NCI-H1694 treated with DMSO at 0.1 percent for 48 hours (cell line): ENCODE measurements at places on chromosomes 4 and X.

DNA sequence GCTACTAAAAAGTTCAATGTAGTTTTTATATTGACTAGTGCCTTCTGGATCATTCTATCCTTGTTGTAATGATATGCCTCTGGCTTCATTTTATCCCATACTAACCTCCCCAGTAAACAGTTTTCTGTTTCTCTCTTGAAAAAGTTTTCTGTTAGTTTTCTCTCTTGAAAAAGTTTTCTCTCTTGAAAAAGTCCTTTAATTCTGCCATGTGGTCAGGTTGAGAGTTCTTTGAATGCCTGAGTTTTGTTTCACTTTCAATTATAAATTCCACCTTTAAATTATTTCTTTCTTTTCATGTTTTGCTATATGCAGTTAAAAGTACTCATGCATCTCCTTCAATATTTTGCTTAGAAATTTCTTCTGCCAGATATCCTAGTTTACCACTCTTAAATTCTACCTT lies 1139.6 kb downstream of the STPG2 start:
- DNase-seq = no peak

DNA sequence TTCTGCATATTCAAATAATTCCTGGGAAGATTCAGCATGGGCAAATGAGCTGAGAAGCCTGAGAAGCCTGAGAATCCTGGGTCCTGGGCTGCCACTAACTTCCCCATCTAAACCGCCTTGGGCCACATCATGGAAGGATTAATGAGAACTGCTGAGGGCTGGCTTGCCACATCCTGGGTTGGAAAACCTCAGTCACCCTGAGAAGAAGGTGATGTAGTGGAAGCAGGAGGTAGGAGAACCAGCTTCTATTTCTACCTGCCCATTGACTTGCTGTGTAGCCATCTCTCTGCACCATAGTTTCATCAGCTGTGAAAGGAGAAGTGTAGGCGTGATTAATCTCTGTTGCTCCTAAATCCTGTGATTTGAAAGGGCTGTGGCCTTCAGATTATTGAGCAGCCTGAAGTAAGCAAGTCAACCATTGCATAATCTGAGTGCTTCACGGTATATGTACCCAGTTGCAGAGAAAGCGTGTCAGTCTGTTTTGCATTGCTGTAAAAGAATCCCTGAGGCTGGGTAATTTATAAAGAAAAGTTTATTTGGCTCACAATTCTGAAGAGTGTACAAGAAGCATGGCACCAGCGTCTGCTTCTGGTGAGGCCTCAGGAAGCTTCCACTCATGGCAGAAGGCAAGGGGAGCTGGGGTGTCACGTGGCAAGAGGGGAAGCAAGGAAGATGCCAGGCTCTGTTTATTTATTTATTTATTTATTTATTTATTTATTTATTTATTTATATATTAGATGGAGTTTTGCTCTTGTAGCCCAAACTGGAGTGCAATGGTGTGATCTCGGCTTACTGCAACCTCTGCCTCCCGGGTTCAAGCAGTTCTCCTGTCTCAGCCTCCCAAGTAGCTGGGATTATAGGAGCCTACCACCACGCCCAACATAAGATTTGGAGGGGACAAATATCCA lies 140.9 kb upstream of the ATP6AP2 start:
- DNase-seq = no peak

DNA sequence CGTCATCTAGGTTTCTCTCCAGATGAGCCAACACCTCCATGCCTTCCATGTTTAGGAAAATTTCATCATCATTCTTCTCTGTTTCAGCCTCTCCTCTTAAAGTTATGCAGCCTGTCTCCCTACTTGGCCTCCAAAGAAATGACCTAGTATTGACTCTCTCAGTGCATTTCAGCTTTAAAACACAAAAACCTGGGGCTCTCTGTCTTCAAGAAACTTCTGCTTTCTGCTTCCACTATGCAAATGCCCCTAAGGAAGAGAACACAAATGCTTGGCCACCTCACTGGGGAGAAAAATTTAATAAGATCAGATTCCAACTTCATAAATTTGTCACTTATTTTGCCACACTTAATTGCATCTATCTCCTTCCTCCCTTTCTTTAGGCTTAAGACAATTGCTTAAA lies 93.3 kb downstream of the GPRIN3 start:
- no peak for DNase-seq

- no peak for DNase-seq
Observed at GRCh38 chr4:125739760-125740159, 425.0 kb downstream of the FAT4 start.

DNA sequence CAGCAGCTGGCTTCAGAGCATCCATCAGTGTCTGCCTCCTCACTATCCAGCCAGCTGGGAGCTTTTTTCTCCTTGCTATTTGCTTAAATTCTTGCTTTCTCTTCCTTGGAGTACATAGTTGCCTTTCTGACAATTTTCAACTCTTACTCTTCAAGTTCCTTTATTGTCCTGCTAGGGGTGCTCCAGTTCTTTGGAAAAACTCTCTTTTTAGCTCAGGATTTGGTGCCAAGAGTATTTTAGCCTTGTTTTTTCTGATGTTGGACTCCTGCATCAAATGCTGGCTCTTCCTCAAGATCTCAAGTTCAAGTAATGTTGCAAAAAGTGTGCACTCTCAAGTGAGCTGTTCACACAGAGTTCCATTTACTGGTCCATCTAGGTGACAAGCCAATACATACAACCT lies 126.4 kb downstream of the KDR start:
- no peak for DNase-seq

DNA sequence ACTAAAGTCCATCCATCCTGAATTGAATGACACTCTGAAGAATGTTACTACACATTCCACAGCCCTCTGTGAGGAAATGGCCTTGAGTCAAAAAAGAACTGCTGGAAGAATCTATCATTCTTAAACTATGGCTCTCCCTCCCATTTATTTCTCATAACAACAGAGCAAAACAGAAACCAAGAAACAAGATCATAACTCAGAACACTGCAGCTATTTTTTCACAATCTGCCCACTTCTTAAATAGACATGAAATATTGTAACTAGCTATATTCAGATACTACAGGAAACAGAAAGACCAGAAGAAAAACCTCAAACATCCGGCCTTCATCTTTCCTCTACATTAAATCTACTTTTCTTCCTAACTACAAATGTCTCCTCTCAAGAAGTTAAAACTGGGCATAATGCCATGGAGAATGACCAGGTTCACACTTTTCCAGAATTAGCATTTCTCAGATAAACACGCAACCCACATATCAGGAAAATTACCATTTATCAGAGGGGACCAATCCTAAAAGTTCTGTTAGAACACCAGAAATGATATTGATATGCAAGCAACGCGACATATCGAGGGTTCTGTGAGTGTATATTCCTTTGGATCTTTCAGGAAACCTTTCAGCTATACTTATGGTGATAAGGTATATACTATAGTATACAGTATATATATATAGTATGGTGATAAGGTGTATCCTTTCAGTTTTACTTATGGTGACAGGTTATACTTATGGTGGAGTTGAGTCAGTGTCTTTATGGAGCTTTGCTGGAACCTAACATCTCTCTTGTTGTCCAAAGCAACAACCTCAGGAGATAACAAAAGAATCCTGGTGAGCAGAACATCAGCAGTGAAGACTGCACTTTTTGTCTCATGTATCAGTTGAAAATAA lies 60.4 kb upstream of the IRF2 start:
- no peak for DNase-seq

GRCh38 chrX:149720021-149720689 lies 8.3 kb downstream of the MAGEA11 start:
- no peak for DNase-seq

GRCh38 chr4:145861336-145862318 lies 77.0 kb downstream of the ZNF827 start:
- DNase-seq = no peak

DNA sequence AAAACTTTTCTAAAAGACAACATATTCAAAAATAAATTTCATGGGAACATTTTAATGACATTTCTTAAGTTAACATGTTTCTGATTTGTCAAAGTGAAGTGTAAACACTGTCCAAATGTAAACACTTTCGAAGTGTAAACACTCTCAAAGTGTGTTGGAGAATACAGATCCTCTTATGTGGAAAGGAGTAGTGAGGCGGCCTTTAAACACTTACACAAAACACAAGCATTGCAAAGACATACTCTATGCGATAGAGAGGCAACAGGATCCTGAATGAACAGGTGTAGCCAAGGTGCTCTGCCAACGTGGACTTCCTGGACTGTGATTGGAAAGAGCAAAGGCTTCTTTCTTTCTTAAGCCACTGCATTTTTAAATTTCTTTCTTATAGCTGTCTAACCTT lies 62.7 kb upstream of the PGM2 start:
- DNase-seq = no peak

DNA sequence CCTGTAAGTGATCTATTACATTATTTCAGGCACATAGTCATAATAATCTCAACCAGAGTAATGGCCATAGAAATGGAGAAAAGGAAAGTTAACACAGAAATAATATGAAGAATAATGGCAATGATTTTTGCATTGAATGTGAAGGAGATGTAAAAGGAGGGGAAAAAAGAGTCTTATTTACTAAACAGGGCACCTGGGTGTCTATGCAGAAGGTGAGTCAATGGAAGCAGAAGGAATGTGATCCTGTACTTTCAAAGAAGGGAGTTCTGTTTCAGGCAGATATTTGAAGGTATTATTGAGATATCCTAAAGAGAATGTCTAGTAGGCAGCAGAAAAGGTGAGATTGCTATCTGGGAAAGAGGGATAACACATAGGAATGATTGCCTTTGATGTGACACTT lies 279.9 kb downstream of the INPP4B start:
- no peak for DNase-seq

- DNase-seq = peak; percentile 79
Observed at GRCh38 chrX:154373340-154374306, 811 bp downstream of the FLNA start.

- DNase-seq = no peak
Observed at GRCh38 chrX:26160301-26160700, at the start of gene MAGEB6B. TSS of gene MAGEB6B (plus strand) at chrX:26160601. CDS start at chrX:26160601, 0 bp downstream.

- DNase-seq = no peak
Observed at GRCh38 chr4:125121581-125121980, 193.2 kb upstream of the FAT4 start.

DNA sequence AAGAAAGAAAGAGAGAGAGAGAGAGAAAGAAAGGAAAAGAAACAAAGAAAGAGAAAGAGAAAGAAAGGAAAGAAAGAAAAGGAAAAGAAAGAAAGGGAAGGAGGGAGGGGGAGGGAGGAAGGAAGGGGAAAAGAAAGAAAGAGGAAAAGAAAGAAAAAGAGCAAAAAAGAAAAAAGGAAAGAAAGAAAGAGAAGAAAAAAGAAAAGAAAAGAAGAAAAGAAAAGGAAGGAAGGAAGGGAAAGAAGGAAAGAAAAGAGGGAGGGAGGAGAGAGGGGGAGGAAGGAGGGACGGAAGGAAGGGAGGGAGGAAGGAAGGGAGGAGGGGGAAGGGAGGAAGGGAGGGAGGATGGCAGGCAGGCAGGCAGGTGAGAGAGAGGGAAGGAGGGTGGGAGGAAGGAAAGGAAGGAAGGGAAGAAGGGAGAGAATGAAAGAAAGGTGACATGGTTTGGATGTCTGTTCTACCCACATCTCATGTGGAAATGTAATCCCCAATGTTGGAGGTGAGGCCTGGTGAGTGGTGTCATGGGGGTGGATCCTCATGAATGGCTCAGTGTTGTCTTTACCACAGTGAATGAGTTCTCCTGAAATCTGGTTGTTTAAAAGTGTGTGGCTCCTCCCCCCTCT lies 83.0 kb upstream of the DCLK2 start:
- no peak for DNase-seq

- no peak for DNase-seq
Observed at GRCh38 chrX:20217906-20218305, 48.8 kb downstream of the RPS6KA3 start.

DNA sequence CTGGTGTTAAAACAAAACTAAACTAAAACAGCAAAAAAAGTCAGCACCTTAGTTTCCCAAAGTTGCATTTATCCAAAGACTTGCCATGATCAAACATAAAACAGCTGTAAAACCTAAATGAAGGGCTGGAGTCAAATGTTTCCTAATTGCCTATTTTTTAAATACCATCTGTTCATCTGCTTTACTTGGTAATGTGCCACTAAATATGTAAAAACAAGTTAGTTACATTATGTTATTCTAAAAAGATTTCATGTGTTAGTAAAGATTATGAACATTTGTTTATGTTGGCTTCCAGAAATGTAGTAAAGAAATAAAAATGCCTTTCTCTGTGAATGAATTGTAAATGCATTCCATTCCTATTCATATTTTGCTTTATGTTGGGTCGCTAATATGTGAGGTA lies 977.8 kb downstream of the FSTL5 start:
- peak; percentile 45 for DNase-seq

DNA sequence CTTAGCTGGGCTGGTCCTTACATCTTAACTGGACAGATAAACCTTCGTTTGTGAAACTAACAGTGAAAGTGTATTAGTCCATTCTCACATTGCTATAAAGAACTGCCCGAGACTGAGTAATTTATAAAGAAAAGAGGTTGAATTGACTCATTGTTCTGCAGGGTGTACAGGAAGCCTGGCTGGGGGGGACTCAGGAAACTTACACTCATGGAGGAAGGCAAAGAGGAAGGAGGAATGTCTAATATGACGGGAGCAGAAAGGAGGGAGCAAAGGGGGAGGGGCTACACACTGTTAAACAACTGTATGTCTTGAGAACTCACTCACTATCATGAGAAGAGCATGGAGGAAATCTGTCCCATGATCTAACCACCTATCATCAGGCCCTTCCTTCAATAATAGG lies 1566.5 kb upstream of the PCDH7 start:
- no peak for DNase-seq

GRCh38 chr4:118835571-118836300 lies at the start of gene SEC24D:
TSS of gene SEC24D (minus strand) at chr4:118836126. CDS start at chr4:118833696, 2,430 bp downstream.
- peak; percentile 71 for DNase-seq

DNA sequence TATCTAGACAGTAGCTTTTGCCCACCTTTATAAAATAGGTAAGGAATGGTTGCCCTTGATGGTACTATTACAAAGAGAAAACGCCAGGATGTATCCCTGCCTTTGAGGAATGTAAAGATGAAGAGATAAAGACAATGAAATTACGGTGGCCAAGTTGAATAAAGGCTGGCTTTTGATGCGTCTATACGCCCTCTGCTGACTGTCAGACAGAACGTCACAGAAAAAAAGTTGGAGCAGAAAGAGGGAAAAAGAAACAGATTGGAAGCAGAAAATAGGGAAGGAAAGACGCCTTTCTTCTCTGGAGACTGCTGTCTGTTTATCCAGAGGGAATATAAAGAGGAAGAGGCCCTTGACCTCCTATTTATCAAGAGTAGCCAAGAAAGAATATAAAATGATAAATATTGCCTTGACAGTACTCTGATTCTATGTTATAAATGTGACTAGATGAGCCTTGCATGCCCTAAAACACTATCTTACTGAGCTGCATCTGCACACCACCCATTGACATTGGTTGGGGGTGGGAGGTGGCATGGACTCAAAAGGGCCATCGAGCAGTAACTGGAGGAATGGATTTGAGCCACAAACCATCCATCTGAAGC lies 30.6 kb downstream of the PCDH19 start:
- peak; percentile 32 for DNase-seq

- DNase-seq = no peak
Observed at GRCh38 chr4:168864821-168865541, 145.1 kb downstream of the CBR4 start.

GRCh38 chr4:183241721-183242151 lies 78.3 kb downstream of the CLDN22 start:
- DNase-seq = no peak

- DNase-seq = no peak
Observed at GRCh38 chrX:19674041-19674789, 158.9 kb upstream of the MAP3K15 start.

- DNase-seq = no peak
Observed at GRCh38 chr4:6916069-6916586, 6.5 kb downstream of the TBC1D14 start.
